ENCODE measurements at places on chromosomes 3 and 15.

DNA sequence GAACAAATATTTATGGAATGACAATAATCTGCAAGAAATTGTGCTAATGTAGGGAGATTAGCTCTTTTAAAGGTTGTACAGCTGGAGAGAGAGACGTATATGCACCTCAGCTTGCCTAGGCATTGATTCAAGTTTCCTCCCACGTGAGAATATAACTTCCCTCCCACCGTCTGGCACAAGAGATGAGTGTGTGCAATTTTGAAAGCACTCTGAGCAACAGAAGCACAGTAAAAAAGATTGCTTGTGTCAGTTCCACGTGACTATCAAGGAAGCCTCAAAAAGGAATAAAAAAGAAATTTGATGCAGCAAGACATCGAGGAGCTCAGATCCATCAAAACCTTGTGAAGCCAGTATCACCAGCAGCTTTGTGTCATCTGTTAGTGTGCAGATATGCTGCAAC lies 435.3 kb downstream of the TUSC7 start:
- no peak for DNase-seq

DNA sequence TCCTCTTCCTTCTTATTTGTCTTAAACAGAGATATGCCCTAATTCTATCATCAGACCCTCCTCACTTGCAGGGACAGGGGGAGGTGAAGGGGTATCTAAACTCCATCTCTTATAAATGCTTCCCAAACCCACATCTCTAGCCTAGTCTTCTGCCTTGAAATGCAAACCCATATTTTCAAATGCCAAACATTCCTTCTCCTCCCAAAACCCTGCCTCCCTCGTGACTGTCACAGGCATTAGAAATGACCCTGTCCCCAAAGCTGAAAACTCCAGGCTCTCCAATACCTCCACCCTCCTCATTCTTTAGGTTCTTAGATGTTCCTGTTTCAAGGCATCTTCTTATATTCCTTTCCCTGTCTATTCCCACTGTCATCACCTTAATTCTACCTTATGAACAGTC lies 191.0 kb downstream of the ERC2 start:
- no peak for DNase-seq

- DNase-seq, result no peak
Measured at GRCh38 chr3:154244644-154245043, 79.6 kb downstream of the DHX36 start.

DNA sequence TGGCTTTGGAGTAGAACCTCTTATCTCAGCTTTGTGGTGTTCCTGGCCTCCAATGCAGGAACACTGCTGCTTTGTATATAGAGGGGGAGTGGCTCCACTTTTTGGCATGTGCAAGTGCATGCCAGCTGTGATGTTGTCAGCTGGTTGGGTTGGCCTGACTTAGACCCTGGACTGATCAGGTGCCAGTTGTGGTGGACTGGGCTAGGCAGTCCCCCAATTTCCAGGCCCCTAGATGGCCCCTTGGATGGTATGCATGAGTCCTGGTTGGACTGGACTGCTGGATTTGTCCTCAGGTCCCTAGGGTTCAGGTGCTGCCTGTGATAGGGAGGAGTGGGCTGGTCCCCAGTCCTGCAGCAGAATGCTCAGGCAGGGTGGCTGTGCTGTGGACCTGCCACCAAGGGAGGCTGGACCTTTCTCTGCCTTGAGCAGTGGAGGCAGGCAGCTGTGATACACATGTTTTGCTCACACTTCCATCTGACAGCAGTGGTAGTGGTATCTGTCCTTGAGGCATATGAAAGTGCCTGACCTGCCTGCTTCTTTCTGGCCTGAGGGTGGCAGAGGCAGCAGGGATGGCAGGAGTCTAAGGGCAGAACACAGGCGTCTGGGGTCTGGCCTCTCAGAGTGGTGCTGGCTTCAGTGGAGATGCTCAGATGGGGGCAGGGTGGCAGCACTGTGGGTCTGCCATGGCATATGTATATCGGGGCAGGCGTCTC lies 74.8 kb downstream of the STXBP5L start:
- no peak for DNase-seq

- no peak for DNase-seq
Measured at GRCh38 chr3:119120480-119120879, 25.5 kb upstream of the TEX55 start.
